Posterior cingulate gyrus (tissue), 11 donors: ENCODE measurements at places on chromosomes 6 and 20.

- no peak for DNase-seq
These were observed 12.5 kb downstream of the CST7 start for GRCh38 chr20:24961384-24962181.

- no peak for DNase-seq
These were observed 83.5 kb downstream of the CTNNBL1 start for GRCh38 chr20:37777012-37777950.

- no peak for DNase-seq
These were observed 266.0 kb downstream of the ALDH8A1 start for GRCh38 chr6:134683783-134684422.

GRCh38 chr20:57402206-57403125 is 11.3 kb downstream of the RBM38 start:
- DNase-seq: no peak

DNA sequence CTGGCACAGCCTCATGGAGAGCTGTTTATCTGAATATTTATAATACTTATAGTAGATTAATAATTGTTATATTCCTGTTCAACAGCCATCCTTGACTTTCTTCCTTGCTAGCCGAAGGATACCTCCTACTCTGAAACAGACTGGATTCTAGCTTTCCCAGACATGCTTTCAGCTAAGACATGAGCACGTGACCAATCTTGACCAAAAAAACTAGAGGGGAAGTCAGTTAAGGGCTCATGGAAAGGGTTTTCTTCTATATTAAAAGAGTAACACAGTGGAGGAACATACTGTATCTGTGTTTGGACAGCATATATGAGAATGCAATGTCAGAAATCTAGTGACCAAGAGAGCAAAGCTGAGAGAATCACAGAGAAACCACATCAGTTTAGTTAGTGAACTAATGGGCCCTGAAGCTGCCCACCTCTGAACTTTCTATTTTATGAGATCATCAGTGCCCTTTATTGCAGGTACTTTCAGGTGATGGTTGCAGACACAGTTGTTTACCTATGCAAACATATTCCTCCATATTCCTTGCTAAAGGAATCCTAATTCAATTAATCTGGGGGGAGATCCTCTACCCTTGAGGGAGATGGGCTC is 140.4 kb upstream of the SLC24A3 start:
- DNase-seq: no peak

GRCh38 chr6:48834706-48835105 is 628.3 kb downstream of the MMUT start:
- no peak for DNase-seq
